Body of pancreas (tissue), 4 donors: ENCODE measurements at places on chromosomes 12 and 14.

GRCh38 chr14:78308079-78308478, 137.9 kb downstream of the NRXN3 start:
- DNase-seq: no peak

- no peak for DNase-seq
These were observed 290.6 kb downstream of the ZFP36L1 start for GRCh38 chr14:68502230-68502629.

DNA sequence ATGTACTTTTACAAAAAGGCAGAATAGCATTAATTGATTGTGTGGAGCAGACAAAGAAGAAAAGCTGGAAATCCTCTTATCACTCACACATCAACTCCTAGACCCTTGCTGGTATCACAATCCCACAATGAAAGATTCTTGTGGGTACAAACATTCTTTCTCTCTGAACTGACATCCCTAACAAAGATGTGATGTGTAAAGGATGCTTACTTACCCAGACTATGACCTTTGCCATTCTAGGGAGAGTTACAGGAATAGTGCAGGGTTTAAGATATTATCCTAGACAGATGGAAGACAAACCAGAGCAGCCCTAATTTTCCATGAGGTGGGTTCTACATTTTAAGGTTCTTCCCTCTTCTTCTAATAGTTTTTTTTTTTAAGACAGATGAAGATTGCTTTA, 60.4 kb upstream of the SLC6A15 start:
- DNase-seq: no peak

DNA sequence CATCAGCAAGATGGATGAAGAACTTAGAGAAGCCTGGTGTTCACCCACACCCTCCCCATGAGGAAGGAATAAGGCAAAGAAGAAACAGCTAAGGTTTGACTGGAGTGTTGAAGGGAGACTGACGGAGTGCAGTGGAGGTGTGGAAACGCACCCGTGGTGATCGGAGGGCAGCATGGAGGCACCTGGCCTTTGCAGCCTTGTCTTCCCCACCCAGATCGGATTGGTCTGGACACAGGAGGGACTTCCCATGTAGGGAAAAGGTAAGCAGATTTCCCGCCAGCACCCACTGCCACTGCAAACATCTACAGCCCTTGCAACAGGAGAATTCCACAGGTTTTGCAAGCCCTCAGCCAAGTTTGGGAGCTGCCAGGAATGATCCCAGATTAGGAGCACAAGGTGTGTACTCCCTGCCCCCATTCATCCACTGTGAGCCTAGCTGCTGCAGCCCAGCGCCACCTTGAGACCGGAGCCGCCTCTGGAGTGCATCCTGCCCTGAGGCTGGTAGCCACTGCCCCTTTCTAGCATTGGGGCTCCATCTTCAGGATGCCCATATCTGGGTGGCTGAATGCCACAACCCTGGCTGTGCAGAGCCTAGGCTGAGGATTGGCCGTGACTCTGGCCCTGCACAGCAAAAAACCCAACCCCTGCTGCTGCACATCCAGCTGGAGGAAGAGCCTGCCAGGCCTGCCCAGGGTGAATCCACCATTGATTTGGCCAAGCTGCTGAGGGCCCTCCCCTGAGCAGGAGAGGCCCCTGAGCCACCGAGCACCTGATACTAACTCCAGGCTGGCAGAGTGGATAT, 411.1 kb downstream of the TMEM121 start:
- DNase-seq: no peak

DNA sequence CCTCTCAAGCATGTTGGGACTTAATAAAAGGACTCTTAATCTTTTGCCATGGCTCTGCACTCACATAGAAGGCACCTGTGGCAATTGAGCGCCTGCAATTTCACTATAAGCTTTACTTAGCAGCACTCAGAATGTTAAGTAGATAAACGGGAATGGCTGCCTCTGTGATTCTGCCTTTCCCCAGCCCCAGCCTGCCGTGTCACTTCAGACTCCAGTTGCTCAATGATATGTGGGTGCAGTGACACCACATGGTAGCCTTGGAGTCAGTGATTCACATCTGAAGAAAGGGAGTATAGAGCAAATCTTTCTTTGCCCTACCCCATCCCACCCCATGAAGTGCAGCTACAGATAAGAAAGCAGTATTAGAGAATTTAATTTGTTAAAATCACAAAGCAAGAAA, 96.1 kb downstream of the ZFC3H1 start:
- DNase-seq: no peak

DNA sequence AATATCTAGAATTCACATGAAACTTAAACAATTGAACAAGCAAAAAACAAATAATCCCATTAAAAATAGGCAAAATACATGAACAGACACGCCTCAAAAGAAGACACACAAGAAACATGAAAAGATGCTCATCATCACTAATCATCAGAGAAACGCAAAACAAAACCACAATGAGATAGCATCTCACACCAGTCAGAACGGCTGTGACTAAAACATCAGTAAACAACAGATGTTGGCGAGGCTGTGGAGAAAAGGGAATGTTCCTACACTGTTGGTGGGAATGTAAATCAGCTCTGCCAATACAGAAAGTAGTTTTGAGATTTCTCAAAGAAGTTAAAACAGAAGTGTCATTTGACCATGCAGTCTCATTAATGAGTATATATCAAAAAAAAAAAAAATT, 121.3 kb downstream of the PTPRO start:
- DNase-seq: no peak

GRCh38 chr12:46131732-46132469, 136.9 kb downstream of the SLC38A1 start:
- DNase-seq: no peak

DNA sequence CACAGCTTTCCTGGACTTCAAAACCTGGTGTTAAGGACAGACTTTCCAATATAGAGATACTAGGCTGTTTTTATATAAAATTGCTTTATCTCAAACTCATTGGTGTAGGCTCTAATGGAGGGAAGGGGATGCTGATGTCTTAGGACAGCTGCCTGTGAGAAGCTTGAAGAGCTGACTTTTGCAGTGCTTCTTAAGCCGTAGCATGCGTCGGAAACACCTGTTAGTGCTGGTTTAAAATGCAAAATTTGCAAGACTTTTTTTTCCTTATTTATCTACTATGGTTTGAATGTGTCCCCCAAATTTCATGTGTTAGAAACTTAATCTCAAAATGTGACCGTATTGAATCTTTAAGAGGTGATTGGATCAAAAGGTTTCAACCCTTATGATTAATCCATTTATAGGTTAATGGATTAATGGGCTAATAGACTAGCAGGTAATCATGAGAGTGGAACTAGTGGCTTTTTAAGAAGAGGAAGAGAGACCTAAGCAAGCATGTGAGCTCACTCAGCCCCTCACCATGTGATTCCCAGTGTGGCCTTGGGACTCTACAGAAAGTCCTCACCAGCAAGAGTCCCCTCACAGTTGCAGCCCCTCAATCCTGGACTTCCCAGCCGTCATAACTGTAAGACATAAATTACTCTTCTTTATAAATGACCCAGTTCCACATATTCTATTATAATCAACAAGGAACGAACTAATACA, 60.9 kb upstream of the FUT8 start:
- DNase-seq: no peak

DNA sequence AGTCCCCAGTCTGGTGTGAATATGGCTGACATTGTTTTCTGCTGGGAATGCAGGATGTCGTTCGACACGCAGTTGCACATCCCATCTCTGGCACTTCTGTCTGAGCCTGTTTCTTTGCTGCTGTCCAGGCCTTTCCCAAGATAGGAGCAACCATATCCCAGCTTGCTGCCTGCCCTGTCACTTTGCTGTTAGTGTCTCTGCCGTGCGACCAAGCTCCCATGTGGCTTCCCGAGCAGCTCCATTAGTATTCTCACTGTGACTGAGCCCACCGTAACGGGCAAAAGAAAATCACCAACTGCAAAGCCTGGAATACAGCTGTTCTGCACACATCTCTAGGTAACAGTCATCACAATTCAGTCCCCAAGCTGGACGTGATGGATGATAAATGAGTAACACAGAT, 66.0 kb upstream of the CPSF6 start:
- DNase-seq: no peak

- DNase-seq: no peak
These were observed 97.0 kb downstream of the PHETA1 start for GRCh38 chr12:111271674-111272418.

GRCh38 chr12:125685915-125686314, 620.7 kb downstream of the AACS start:
- DNase-seq: no peak

- DNase-seq: no peak
These were observed 82.8 kb upstream of the NEDD1 start for GRCh38 chr12:96824074-96824837.

- no peak for DNase-seq
These were observed 28.0 kb downstream of the PLEKHG7 start for GRCh38 chr12:92730758-92731157.

- DNase-seq: no peak
These were observed 88.0 kb downstream of the TMEM132D start for GRCh38 chr12:129815846-129816245.
